Heart left ventricle (tissue), 16 donors: ENCODE measurements at places on chromosomes 12 and 14. TPM values are rescaled to one million over a fixed set of nuclear protein-coding genes. Genes with fewer than 3 reads are reported as not detected.
A peak's percentile ranks its signal among the peaks of the same experiment; 100 is the strongest.

- no peak for DNase-seq
These were observed 4.5 kb upstream of the NYNRIN start for GRCh38 chr14:24394275-24394674.

DNA sequence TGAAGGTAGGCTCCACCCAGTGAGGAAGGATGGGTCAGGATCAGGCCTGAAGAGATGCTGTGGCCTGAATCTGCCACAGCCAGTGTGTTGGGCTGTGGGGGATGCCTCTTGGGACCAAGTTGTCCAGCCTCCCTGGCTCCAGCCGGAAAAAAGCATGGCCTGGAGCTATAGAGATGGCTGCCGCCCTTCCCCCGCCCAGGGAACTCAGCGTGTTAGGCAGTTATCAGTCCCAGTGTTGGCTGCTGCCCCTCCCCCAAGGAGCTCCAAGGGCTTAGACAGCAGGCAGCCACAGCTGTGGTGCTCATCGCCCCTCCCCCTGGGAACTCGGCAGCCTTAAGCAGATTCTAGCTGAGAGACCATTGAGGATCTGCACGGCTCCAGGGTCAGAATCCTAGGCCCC is 158.0 kb downstream of the CAPZA3 start:
- DNase-seq = peak; percentile 73

DNA sequence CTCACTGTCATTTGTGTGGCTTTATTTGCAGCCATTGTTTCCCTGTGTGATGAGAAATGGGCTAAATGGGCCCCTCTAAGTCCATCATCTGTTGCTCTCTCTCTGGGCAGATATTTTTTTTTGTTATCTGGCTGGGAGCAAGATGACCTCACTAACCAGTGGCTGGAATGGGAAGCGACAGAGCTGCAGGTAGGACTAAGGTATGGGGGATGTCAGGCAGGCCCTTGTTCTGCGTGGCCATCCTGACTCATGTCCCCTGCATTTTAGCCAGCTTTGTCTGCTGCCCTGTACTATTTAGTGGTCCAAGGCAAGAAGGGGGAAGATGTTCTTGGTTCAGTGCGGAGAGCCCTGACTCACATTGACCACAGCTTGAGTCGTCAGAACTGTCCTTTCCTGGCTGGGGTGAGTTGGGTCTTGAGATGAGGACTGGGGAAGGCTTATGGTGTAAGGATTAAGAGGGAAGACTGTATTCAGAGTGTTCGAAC is 1.3 kb downstream of the MARS1 start:
- DNase-seq = no peak

DNA sequence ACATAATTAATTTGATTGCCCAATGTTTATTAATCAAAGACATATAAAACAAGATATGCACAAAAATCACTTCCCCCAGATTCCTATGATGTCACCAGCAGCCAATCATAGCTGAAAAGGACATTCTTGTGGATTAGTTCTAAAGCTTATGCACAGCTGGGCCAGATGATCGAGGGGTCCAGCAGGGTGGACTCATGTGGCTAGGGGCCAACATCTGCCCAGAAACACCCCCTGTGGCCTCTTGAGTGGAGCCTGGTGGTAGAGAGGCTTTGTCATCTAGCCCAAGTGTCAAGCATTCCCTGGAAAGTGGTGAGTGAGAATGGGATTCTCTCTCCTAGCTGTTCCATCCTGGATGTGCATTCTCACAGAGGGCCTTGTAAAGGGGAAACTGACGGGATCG is 590.0 kb downstream of the BCL11B start:
- DNase-seq = no peak

DNA sequence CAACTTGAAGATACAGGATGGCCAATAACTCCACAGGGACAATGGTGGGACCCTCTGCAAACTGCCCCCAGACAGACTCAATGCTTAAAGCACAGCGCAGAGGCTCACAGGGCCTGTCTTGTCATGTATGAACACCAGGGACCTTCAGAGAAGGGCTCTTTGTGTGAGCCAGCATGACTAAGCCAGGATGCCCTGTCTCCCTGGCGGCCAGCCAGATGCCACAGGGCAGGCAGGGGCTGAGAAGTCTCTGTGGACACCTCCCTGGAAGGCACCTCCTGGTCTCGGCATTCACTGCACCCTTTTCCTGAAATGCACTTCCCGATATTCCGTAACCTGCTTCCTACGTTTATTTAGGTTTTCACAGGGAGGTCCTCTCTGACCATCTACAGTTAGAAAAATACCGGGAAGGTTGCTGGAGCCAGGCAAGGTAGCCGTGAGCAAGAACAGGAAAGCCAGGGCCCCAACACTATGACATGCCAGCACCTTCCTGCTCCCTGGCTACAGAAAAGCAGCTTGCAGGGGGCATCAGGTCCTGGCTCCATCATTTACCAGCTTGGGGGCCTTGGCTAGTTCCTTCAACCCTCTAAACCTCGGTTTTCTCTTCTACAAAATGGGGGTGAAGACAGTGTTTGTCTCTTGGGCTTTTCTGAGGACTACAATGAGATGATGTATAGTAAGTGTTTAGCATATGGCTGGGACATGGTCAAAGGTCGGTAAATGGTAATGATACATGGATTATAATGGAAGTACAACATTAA is 65.0 kb downstream of the PITPNM2 start:
- peak; percentile 81 for DNase-seq

DNA sequence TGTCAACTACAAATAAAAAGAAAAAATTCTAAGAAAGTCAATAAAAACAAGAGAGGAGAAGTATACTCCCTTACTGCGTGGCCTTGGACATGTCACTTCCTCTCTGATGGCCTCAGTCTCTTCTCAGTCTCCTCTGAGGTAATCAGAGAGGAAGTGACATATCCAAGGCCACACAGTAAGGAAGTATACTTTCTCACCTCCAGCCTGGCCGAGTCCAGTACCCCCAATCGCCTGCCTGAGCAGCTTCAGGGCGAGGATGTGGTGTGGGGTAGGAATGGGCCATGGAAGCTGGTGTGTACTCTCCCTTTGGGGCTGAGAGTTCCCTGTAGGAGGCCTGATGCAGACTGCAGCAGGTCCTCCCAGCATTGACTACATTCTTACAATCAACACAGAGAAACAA is 15.8 kb downstream of the VDR start:
- DNase-seq = no peak

DNA sequence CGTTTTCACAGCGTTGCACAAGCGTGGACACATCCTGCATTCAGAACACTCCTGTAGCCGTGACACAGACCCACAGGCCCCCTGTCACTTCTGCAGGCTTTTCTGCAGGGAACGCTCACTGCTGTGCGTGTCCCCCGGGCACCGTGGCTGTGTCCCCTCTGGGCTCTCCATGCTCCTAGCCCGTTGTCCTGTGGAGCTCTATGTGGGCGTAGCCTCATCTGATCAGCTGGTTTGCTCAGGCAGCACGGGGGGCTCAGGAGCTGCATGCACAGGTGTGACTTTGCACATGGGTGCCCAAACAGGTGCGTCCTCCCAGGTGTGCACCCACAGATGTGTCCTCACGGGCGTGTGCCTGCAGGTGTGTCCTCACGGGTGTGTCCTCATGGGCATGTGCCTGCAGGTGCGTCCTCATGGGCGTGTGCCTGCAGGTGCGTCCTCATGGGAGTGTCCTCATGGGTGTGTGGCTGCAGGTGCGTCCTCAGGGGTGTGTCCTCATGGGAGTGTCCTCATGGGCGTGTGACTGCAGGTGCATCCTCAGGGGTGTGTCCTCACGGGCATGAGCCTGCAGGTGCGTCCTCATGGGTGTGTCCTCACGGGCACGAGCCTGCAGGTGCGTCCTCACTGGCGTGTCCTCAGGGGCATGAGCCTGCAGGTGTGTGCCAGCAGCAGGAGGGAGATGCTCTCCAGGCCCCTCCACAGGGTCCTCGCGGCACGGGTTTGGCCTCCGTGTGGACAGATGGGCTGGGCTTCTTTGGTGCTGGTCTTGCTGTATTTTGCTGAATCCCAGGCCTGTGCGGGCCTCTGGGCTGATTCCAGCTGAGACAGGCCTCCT is 17.5 kb downstream of the MTA1 start:
- no peak for DNase-seq

GRCh38 chr14:33062476-33062875 is 123.8 kb downstream of the NPAS3 start:
- no peak for DNase-seq

GRCh38 chr14:35252451-35252868 is 39.7 kb upstream of the PSMA6 start:
- DNase-seq = no peak

- no peak for DNase-seq
These were observed 63.7 kb upstream of the ZFP36L1 start for GRCh38 chr14:68856572-68856971.

GRCh38 chr14:84024231-84024820 is 1505.6 kb upstream of the FLRT2 start:
- DNase-seq = no peak

DNA sequence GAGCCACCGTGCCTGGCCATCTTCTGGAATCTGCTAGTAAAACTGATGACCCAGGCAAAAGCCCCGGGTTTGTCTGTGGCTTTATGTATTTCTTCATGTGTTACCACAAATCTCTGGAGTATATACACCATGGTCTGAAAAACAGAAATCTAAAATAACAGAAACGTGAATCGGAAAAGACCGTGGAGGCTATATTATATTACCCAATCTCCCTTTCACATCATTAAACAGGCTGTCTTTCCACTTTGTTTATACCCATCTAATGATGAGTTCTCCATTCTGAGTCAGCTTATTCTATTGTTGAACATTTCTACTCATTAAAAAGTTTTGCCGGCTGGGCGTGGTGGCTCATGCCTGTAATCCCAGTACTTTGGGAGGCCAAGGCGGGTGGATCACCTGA is 9.5 kb upstream of the AJUBA start:
- no peak for DNase-seq

DNA sequence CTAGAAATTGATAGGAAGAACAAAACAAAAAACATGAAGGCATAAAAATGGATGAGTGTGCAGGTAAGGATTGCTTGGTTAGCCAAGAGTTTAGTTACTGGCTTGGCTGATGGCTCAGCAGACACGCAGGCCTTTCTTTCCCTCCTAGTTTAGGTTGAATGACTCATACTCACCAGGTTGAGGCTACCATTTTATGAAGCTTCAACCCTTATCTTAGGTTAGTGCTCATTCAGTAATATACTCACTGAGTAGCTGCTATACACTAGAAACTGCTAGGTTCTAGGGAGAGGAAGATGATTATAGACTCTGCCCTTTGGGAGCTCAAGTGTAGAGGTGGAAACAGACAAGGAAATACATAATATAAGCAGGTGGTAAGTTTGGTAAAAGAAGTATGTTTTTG is 6.0 kb downstream of the P3H3 start:
- DNase-seq = no peak

GRCh38 chr12:130473266-130473665 is 135.6 kb downstream of the PIWIL1 start:
- DNase-seq = no peak

DNA sequence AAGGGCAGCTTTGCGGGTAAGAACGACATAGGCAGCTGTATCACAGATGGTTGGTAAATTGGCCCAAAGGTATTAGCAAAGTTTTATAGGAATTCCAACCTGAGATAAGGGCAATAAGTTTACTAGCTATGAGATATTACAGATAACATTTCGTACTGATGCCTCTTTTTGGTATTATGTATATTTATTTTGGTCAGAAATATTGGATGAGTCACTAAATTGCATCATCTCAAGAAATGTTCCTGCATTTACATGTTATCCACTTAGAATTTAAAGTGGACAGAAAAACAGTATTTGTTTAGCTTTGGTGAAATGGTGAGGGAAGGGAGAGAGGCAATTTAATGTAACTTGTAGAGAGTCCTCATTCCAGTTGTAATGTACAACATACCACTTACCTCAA is 65.1 kb upstream of the PZP start:
- DNase-seq = no peak

DNA sequence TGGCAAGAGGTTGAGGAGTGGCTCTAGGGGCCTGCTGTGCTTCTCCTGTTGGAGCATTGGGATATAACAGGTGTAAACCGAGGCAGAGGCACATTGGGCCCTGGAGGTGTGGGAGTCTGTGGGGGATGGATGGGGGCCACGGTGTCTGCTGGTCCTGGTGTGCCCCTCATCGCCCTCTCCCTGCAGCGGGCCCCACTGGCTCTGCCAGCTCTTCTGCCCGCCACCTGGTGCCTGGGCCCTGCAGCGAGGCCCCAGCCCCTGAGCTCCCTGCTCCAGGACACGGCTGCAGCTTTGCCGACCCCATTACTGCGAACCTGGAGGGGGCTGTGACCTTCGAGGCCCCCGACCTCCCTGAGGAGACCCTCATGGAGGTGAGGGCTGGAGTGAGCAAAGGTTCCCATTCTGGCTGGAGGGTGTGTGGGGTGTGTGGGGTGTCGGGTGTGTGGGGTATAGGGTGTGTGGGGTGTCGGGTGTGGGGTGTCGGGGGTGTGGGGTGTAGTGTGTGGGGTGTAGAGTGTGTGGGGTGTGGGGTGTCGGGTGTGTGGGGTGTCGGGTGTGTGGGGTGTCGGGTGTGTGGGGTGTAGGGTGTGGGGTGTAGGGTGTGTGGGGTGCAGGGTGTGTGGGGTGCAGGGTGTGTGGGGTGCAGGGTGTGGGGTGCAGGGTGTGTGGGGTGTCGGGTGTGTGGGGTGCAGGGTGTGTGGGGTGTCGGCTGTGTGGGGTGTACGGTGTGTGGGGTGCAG is 10.6 kb upstream of the PUS1 start:
- no peak for DNase-seq

- no peak for DNase-seq
These were observed 132.7 kb upstream of the NPAS3 start for GRCh38 chr14:32805979-32806378.

DNA sequence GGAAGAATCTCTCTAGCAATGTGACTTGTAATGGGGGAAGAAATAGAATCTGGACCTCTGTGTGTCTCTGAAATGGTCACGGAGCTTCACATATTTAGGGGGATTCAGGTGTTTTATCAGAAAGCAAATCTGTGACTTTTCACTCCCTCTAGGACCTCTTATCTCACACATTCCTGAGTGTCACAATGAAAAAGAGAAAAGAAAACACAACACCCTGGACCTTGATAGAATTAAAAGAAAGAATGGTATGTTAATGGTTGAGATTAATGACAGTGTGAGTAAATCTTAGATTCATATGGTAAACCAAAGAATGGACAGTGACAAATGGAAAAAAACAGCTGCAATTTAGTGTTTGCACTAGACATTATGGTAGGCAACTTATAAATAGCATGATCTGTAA is 68.5 kb downstream of the PKP2 start:
- no peak for DNase-seq

- DNase-seq = no peak
These were observed 22.7 kb upstream of the BEGAIN start for GRCh38 chr14:100609941-100610391.

The PTPN21 gene
- polyA plus RNA-seq = 12.2 TPM

The ASCL1 gene
- polyA plus RNA-seq = not detected

The WNT1 gene
- polyA plus RNA-seq = not detected

The PRDM4 gene
- 5.3 TPM for polyA plus RNA-seq
